Hematopoietic multipotent progenitor cell treated with erythropoietin and hydrocortisone succinate and interleukin-3 and kit ligand, for 4 days (in vitro differentiated cells): ENCODE measurements at places on chromosomes 2 and 18.

DNA sequence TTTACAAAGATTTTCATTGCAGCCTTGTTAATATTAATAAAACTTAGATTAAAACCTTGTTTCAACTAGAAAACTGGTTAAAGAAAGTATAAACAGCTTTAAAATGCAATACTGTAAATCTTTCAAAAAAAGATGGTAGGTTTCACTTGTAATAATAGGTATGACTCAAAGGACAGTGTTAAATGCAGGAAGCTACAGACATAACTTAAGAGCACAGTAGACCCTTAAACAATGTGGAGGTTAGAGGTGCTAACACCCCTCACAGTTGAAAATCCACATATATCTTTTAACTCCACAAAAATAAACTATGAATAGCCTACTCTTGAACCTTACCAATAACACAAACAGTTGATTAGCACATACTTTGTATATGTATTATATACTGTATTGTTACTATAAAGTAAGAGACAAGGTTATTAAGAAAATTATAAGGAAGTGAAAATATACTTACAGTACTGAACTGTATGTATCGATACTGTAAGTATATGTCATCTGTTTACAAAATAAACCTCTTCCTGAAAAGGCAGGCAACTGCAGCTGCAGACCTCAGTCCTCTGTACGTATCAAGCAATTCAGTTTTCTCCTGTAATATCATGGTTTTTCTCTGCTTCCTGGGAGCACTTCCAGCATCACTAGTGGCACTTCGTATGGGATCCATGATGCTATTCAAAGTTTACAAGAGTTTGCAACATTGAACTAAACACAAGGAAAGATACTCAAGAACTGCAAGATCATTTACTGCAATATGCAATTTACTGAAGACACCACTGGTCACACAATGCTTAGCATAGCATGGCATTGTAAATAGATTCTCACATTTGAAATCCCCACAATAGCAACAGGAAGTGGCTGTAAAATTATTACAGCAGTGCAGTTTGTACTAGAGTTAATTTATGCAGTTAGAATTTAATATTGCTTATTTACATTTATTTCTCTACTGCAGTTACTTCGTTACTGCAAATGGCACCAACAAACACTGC is 610.5 kb upstream of the LRRTM4 start:
- DNase-seq: no peak

- no peak for DNase-seq
Measured at GRCh38 chr18:69590150-69590549, 189.5 kb downstream of the DOK6 start.

- DNase-seq: peak; percentile 27
Measured at GRCh38 chr2:130341562-130342019, 1.1 kb upstream of the IMP4 start.

- DNase-seq: no peak
Measured at GRCh38 chr18:58212274-58212673, 168.2 kb downstream of the NEDD4L start.

- no peak for DNase-seq
Measured at GRCh38 chr2:28896906-28897305, 2.4 kb downstream of the WDR43 start.

DNA sequence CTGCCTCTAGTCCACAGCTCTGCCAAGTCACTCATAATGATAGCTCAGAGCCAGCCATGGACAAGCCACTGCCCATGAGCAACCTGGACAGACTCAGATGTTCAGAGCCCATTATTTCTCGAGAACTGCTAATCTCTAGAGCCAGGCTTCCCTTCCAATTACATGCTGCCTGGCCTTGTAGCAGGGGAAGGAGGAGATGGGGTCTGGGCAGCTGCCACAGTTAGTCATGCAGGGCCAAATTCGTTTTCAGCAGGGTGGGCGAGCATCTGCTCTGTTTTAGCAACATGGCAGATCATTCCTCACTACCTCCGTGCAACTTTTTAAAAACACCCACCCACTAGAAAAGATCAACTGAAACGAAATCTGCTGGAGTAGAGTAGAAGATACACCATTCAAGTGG is 141.8 kb downstream of the MYO5B start:
- DNase-seq: no peak

DNA sequence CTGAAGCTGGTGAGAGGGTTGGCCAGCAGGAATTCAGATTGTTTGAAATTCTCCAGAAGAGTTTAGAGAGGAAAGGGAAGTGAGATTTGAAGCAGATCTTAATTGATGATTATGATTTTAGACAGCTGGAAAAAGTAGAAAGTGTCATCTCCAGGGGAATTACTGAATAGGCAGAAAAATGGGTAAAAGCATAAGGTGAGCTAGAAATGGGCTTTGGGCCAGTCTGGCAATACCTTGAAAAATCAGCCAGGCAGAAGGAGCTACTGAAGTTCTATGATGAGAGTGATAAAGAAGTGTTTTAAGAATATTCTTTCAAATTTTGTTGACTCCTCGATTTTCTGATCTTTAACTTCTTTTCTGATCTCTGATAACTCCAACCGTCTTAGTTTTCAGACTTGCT is 172.9 kb upstream of the CCDC150 start:
- no peak for DNase-seq

DNA sequence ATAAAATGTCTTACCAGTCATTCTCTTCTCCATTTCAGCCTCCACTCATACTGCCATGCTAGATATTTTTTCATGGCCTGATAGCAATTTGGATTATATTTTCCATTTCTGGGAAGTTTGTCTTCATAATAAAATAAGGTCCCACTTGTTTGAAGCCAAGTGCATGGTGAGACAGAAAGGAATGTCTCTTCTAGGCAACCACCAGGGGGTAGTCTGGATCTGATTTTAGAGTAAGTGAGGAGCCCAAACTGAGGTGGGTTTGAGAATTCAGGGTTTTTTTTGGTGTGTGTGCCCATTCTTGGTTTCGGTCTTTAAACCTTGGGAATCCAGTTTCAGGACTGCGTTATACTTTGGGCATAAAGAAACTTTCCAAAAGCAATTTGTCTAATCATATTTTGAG is 315.5 kb downstream of the RPRM start:
- DNase-seq: peak; percentile 59

- no peak for DNase-seq
Measured at GRCh38 chr2:74191596-74192380, 6.6 kb upstream of the MTHFD2 start.

- no peak for DNase-seq
Measured at GRCh38 chr2:46839045-46839444, 76.6 kb downstream of the MCFD2 start.

GRCh38 chr18:31393286-31393685 is 16.7 kb downstream of the DSG4 start:
- DNase-seq: no peak

- DNase-seq: peak; percentile 20
Measured at GRCh38 chr2:36411962-36412444, 56.4 kb downstream of the CRIM1 start.

DNA sequence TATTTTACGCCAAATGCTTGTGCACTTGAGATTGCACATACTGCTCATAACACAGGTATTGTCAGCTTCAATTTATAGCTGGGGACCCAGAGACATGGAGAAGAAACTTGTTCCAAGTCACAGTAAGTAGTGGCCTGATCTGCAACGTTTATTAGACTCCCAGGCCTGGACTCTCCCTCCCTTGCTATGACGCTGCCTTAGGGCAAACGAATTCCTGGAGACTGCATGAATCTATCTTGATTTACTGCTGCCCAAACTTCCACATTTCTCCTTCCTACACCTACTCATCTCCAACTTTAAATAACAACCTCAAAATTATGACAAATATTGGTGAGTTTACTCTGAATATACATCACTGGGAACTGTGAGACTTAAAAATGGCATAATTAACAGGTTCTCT is 145.1 kb upstream of the CCDC195 start:
- DNase-seq: no peak

DNA sequence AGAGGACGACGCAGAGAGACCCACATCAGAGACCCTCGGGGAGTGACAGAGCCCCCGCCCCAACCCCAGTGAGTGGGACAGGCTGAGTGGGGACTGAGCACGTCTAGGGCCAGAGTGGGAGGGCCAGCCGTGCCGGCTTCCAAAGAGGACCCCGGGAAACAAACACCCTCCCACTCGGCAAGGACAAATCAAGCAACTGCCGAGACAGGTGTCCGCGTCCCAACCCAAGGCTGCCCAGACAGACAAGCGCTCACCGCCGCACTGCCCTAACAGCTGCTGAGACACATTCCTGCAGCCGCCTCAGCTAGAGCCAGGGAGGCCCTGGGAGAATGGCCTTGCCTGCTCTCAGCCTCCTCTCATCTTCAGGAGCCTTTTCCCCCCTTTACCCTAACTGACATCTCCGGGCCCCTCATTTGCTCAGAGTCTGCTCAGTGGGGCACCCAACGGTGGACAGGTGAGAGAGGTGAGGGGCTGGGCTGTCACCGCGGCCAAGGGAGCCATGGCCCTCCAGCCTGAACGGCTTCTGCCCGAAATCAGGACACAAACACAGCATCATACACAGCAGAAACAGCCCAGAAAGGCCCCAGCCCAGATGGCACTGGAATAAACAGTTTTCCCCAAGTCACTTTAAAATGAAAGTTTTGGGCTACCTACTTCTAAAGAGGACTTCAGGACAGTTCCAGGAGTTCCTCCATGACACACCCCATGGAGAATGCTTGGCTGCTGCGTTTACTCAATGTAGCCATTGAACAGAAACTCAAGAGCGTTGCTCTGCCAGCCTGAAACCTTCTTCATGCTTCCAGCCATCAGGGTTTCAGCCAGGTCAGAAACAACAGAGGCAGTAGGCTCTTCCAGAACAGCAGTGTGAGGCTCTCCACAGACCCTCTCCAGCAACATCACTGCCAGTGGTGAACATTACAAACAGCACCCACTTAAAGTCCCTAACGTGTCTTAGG is 23.6 kb downstream of the SLC66A2 start:
- DNase-seq: no peak

DNA sequence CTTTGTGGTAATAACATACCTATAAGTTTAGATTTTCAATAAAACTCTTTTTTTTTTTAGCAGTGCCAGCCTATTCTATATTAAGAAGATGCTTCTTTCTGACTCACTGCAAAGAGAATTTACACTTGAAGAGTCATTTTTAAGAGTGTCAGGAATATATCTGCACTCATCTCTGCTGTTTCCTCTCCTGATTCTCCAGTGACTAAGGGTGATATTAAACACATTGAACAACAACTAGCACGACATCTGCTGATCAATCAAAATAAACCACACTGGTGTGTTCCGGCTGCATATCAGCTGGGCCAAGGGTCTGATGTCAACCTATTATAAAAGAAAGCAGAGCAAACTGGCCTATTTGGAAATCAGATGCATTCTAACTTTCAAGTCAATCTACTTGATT is 15.0 kb downstream of the RAB27B start:
- DNase-seq: peak; percentile 40

DNA sequence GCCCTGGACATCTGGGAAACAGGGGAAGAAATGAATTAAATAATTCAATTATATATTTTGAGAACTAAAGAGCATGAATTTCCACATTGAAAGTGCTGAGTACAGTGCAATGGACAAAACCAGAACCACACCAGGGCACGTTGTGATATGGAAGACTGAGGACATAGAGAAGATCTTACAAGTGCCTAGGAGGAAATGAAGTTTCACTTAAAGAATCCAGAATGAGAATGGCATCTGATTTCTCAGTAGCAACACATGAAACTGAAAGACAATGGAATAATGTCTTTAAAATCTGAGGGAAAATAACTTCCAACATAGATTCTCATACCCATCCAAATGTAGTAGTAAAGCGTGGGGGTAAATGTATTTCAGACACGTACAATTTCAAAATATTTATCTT is 20.3 kb upstream of the AAK1 start:
- no peak for DNase-seq

- DNase-seq: peak; percentile 80
Measured at GRCh38 chr2:32135409-32135808, 30.3 kb upstream of the SLC30A6 start.

DNA sequence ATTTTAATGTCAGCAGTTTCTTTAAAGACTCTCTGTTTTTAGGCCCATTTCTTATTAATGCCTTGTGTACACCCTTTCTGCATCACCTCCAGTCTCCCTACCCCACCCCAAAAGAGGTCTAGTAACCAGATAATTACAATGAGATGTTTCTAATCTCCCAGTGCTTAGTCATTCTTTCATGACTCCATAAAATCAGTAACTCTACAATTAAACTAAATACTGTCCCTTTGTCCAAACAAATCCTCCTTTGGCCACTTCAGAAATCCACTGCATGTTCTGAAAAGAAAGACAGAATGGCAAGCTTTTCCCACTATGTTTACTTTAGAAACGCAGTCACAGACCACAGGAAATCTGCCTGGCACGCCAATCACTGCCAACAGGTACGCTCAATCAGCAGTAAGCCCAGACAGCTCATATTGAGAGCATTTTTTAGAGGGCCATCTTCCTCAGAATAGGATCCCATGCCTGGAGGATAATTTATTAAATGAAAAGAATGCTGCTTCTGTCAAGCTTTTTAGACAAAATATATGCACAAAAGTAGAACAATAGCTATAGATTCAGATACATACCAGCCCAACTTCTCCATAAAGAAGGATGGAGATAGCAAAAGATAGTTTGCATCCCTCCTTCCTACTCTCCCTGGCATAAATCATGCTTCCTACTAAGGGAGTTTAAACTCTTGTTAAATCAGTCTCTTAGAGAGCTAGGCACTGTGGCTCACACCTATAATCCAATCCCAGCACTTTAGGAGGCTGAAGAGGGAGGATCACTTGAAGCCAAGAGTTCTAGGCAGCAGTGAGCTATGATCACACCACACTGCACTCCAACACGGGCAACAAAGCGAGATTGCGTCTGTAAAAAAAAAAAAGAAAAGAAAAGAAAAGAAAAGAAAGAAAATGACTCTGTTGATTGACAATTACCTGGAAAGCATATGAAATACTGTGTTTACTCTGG is 14.6 kb downstream of the CLASP1 start:
- no peak for DNase-seq

- no peak for DNase-seq
Measured at GRCh38 chr18:10923551-10924070, 225.8 kb downstream of the PIEZO2 start.

- DNase-seq: peak; percentile 65
Measured at GRCh38 chr2:115165529-115166109, 723.2 kb downstream of the DPP10 start.

- peak; percentile 63 for DNase-seq
Measured at GRCh38 chr2:47456851-47457250, 53.9 kb downstream of the MSH2 start.

DNA sequence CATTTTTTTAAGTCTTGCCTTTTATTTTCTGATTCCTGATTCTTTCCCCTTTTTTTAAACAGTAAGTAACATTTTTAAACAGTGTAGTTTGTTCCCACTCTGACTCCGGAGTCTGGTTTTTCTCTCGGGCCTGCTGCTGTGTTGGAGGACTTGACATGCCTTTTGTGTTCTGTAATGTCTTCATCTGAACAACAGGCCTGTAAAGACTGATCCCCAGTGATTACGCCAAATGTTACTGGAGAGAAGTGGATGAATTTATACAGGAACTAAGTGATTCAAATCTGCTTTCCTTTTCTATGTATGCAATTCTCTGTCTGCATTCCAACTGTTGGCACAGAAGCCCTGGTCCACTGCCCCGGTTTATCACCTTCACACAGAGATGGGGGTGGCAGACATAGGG is 54.3 kb upstream of the RMDN2 start:
- DNase-seq: no peak

- peak; percentile 64 for DNase-seq
Measured at GRCh38 chr18:63949068-63949737, at the start of gene HMSD. Gene HMSD (plus strand): TSS chr18:63949301. CDS start chr18:63953456, 4,155 bp downstream.

GRCh38 chr2:88903749-88904353 is 212.4 kb downstream of the RPIA start:
- DNase-seq: peak; percentile 86

GRCh38 chr2:160956243-160956802 is 203.9 kb upstream of the TANK start:
- DNase-seq: no peak
